Fibroblast of skin of left biceps (primary cell): ENCODE measurements at places on chromosomes 11 and 22.

DNA sequence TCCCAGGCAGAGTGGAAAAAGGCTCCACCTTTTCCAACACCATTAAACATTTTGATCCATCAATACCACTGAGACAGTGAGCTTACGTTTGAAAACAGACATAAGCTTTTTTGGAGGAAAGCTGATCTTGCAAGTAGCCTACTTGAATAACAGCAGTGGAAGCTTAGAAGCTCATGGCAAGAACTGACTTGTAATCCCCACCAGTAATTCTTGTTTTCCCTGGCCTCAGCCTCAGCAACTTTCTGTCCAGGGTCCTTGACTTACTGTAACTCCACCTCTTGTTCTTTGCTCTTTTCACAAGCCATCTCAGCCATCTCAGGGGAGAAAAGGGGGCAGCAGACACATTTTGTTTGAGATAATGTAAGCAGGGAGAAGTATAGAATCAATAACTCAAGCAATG, 12.3 kb upstream of the MPZL2 start:
- DNase-seq: no peak

GRCh38 chr11:118341261-118341660, 1.2 kb downstream of the CD3D start:
- no peak for DNase-seq

GRCh38 chr11:94722735-94723134, 45.4 kb upstream of the AMOTL1 start:
- no peak for DNase-seq

- DNase-seq: no peak
Observed at GRCh38 chr22:23182309-23183060, 2.2 kb downstream of the BCR start.

DNA sequence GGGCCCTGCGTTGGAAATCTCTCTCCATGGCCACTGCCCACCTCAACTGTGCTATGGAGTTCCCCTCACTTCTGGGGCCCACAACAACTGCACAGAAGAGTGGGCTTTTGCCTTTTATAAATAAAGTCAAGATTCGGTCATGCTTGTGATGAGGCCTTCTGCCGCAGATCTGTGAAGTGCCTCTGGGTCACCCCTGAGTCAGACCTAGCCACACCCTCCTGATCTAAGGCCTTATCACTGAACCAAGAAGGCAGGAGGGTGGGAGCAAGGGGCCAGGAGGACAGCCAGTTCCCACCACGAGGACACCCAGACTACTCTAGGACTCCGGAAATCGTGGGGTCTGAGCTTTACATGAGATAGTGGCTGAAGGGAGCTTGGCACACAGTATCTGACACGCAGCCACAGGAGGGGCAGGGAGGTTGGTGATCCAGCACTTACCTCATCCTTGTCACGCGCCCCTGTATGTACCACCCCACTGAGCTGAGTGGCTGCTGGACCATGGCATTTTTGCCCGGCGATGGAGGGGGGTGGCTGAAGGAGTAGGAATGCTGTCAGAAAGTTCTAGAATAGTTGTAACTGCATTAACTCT, 115.7 kb downstream of the ABTB2 start:
- no peak for DNase-seq

DNA sequence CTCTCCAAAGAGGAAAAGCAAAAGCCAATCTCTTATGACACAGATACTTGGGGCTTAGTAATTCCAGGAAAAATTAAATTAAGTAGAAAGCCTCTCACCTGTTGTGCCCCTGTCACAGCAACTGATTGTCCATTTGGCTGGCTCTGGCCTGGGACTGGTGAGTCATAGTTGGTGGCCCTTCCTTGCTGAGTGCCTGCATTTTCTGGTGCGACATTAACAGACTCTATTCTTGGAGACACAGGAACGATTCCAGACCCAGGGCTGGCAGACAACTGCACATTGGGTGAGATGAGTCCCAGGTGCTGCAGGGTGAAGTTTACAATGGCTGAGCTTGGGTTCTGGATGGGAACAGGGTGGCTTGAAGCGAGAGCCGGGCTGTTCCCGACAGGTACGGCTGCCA, 15.6 kb downstream of the E2F8 start:
- DNase-seq: no peak

DNA sequence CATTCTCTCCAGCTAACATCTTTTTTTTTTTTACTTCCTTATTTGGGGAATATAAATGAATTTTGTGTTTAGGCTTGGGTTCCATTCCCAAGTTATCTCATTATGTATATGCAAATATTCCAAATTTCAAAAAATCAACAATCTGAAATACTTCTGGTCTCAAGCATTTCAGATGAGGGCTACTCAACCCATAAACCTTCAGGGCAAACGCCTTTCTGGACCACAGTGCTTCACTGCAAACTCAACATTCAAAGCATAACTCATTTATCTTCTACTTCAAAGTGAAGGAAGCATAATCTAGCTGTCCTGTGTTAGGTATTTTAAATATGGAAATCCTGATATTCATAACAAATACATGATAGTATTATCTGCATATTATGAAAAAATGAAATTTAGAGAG, 161.7 kb upstream of the PGR start:
- DNase-seq: no peak

DNA sequence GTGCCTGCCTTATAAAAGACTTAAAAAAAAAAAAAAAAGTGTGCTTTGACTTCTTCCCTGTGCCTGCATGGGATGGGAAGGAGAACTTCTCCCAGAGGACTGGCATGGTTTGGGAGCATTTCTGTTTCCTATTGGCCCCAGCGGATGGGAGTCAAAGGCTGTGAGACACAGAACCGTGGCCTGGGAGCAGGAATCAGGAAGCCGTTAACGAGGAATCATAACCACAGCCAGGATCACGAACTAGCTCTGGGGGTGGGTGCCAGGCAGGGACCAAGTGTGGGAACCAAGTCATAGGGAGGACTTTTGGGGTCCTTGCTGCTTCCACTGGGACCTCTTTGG, 526 bp downstream of the C1QTNF6 start:
- no peak for DNase-seq

- DNase-seq: no peak
Observed at GRCh38 chr22:47086596-47087248, 324.3 kb downstream of the TBC1D22A start.

DNA sequence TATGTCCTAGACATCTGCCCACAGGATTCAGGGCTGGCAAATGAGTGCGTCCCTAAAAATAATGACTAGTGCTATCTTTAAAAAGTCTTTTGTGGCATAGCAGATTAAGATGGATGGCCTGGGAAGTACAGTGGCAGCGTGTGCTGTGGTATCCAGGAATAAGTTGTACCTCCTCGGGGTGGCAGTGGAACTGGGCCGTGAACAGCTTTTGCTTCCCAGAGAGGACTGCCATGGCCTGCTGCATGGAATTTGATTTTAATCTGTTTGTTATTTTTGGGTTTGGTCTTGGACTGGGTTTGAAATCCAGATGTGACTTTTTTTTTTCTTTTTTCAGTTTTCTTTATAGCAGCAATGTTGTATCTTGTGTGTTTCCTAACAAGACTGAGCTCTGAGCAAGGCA, 71.3 kb upstream of the PARVG start:
- DNase-seq: no peak

- peak; percentile 53 for DNase-seq
Observed at GRCh38 chr11:124643605-124644425, 21.2 kb downstream of the TBRG1 start.

- no peak for DNase-seq
Observed at GRCh38 chr11:130980071-130980862, 64.0 kb upstream of the SNX19 start.
